Dermis blood vessel endothelial cell (primary cell): ENCODE measurements at places on chromosomes 11 and 22. TPM values are rescaled to one million over a fixed set of nuclear protein-coding genes. Genes with fewer than 3 reads are reported as not detected.
A peak's percentile ranks its signal among the peaks of the same experiment; 100 is the strongest.

- DNase-seq = no peak
These were observed 35.0 kb upstream of the TP53I11 start for GRCh38 chr11:44985721-44986120.

- DNase-seq = peak; percentile 89
These were observed at the start of gene TCIRG1 for GRCh38 chr11:68038718-68039525. TCIRG1 (plus strand) TSS chr11:68039025; CDS start chr11:68041272, 2,247 bp downstream.

- DNase-seq = no peak
These were observed 77.6 kb downstream of the TENM4 start for GRCh38 chr11:79363256-79363655.

GRCh38 chr11:16402654-16403447 lies 46.5 kb upstream of the SOX6 start:
- DNase-seq = no peak

The KRTAP5-7 gene
- total RNA-seq = not detected in 2 replicates

DNA sequence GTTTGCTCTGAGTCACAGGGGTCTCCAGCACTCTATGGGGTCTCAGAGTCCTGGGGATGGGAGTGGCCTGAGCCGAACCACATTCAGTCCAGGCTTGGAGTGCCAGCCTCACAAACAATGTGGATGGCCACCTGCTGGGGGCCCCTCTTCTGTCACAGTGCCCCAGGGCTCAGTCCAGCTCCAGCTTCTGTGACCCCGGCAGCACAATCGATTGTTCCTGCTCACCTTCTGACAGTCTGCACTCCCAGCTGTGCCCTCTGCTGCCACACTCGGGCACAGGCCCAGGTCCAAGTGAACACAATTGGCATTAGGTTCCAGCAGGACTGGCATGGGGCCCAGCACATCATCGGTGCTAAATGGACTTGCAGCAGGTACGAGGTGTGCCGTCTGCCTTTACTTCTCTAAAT lies 84.8 kb downstream of the TP53I11 start:
- peak; percentile 35 for DNase-seq
